ENCODE measurements at places on chromosomes 6 and 20. TPM values are rescaled to one million over a fixed set of nuclear protein-coding genes. Genes with fewer than 3 reads are reported as not detected.

Gene ZBP1
- polyA plus RNA-seq: 0.46 TPM

GRCh38 chr6:138577151-138577915 is 78.0 kb upstream of the NHSL1 start:
- no peak for DNase-seq

DNA sequence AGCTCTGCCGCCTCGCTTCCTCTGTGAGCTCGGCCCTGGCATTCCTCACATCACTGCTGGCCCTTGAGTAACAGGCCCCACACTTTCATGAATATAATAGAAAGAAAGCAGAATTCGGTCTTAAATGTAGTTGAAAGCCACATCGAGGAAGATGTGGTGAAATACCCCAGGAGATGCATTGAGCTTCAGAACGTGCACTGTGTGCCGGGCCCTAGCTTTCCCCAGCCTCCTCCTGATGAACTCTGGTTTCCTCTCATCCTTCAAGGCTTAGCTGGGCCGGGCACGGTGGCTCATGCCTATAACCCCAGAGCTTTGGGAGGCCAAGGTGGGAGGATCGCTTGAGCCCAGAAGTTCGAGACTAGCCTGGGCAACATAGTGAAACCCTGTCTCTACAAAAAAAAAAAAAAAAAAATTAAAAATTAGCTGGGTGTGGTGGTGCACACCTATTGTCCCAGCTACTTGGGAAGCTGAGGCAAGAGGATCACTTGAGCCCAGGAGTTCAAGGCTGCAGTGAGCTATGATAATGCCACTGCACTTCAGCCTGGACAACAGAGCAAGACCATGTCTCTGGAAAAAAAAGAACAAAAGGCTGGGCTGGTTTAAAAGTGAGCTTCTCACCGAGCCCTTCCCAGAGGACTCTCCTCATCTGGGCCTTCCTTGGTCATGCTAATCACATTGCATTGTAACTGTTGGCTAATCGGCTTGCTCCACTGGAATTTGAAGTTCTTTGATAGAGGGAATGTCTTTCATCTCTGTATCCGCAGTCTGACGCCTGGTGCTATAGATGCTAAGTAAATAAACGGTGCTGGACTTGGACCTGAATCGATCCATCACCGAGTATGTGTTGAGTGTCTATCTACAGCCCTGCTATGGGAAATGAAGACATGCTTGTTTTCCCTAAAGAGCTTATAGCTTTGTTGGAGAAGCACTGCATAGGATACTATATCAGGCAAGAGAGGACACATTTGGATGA is 43.8 kb upstream of the FOXQ1 start:
- DNase-seq: no peak

Gene MUCL3
- not detected for polyA plus RNA-seq

DNA sequence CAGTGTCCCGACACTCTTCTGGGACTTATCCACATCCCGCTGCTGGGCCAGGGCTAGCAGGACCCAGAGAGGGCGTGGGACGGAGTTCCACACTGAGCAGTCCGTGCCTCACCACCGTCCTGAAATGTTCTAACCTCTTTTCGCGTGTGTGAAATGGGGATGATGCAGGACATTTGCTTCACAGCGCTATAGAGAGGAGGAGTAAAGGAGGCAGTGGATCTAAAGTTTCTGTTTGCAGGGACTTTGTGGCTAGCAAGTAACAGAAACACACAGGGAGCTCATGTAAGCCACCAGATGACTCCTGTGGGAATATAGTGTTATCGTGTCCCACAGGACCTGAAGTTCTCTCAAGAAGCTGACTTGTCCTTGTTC is 634 bp downstream of the ITPA start:
- DNase-seq: no peak

Gene TRIM40
- not detected for polyA plus RNA-seq

GRCh38 chr20:25623225-25623735 is 534 bp downstream of the NANP start:
- DNase-seq: no peak

DNA sequence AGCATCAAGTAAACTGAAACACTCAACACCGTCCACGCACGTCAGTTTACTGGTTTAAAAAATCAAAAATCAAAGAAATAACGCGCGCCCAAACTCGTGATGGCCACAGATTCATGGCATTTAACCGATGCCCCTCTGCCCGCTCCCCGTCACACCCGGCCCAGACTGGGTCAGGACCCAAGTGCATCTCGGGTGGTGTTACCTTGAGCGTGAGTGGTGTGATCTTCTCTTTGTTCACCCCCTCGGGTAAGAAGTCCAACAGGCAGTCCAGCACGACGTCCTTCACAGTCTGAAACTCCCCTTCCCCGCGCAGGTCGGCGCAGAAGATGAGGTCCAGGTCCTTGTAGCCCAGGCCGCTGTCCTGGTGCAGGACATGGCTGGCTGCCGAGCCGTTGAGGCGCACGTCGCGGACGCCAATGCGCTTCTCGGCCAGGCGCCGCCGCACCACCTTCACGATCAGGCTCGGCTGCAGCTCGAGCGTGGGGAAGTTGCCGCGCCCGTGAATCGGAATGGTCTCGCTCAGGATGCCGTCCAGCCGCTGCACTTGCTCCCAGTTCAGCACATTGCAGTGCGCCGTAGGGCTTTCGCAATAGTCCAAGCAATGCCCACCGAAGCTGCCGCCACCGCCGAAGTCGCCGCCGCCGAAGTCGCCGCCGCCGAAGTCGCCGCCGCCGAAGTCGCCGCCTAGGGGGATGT is 945 bp downstream of the TENT5A start:
- DNase-seq: no peak

Gene IP6K3
- 2.4 TPM for polyA plus RNA-seq

GRCh38 chr20:32536851-32537656 is 48.1 kb downstream of the NOL4L start:
- no peak for DNase-seq

- no peak for DNase-seq
Measured at GRCh38 chr20:56098981-56099500, 93.7 kb upstream of the CBLN4 start.

GRCh38 chr20:62227591-62227976 is 7.5 kb upstream of the HRH3 start:
- no peak for DNase-seq

DNA sequence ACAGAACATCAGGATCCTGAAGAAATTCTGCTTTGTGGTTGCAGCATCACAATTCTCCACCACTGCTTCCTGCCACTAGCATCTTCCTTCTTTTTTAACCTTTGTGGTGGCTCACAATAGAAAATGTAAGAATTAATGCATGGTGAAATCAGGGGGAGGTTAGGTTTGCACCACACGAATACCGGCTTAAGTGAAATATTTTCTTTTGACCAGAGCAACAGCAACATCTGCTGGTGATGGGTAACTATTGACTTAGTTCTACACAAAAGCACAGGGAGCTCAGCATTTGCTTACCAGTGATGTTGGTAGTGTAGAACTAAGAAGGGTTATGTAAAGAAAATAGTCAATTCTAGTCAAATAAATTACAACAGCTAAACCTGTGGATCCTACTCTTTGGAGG is 280.5 kb downstream of the SYNE1 start:
- DNase-seq: no peak

Data from urinary bladder (tissue), 4 donors.